ENCODE measurements at places on chromosomes 2 and 18.

DNA sequence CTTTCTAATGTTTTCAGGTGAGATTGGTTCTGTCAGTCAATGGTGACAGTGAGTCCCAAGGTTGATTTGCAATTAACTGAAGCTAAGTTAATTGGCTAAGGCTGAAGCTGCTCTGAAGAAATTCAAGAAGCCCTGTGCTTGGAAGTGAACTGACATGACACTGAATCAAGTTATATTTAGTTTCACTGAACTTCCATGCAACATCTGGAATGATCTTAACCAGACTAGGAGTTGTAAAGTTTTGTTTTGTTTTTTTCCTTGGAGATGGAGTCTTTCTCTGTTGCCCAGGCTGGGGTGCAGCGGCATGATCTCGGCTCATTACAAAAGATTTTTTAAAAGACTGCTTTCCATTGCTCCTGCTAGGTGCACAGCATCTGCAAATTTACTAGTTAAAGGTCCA lies 11.4 kb downstream of the SERPINB5 start:
- DNase-seq, result no peak

GRCh38 chr2:85813211-85813981 lies 59.6 kb downstream of the ATOH8 start:
- DNase-seq, result peak; percentile 19

DNA sequence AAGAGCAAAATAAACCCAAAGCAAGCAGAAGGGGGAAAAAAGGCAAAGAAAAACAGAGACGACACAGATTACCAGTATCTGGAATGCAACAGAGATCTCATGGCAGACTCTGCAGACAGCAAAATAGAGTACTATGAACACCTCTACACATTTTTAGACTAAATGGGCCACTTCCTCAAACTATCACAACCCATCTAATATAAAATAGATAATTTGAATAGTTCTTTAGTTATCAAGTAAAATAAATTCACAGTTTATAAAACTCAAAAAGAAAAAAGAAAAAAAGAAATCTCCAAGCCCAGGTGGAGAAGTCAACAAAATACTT lies 16.6 kb downstream of the SESTD1 start:
- no peak for DNase-seq

- DNase-seq, result no peak
Observed at GRCh38 chr2:218067523-218067922, 1.5 kb upstream of the RUFY4 start.

DNA sequence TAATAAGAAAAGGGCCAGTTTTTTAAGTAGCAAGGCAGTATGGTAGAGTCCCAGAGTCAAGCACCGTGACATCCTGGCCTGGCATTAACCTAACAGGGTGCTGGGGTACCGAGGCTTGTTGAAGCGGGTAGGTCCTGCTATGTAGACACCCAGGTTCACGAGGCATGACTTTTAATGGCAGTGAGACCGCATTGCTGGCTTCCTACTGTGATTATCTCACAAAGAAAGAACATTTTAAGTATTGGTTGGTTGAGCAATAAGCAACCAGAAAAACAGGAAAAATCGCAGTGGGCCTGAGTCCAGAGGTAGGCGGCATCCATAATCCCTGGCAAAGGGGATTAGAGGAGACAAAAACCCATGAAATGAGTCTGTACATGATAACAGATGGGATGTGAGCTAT lies 927.9 kb upstream of the ACVR2A start:
- no peak for DNase-seq

GRCh38 chr18:62919109-62919838 lies 203.9 kb downstream of the PHLPP1 start:
- DNase-seq, result no peak

- DNase-seq, result no peak
Observed at GRCh38 chr2:229578052-229578846, 136.1 kb downstream of the DNER start.

GRCh38 chr18:32351032-32351431 lies 119.7 kb downstream of the GAREM1 start:
- DNase-seq, result no peak

- DNase-seq, result no peak
Observed at GRCh38 chr18:54641734-54642133, 50.7 kb downstream of the DYNAP start.

GRCh38 chr2:48328942-48329723 lies 200.8 kb upstream of the STON1 start:
- no peak for DNase-seq

- DNase-seq, result no peak
Observed at GRCh38 chr18:46431522-46432171, 225.4 kb downstream of the LOXHD1 start.

Measured in GM10248 (cell line).